ENCODE measurements at places on chromosomes 4 and X. TPM values are rescaled to one million over a fixed set of nuclear protein-coding genes. Genes with fewer than 3 reads are reported as not detected.

GRCh38 chrX:118383120-118383519 lies 37.2 kb downstream of the WDR44 start:
- DNase-seq = no peak

GRCh38 chr4:139734875-139735380 lies 69.3 kb downstream of the MGST2 start:
- DNase-seq = peak; percentile 88

- DNase-seq = no peak
Observed at GRCh38 chr4:70515367-70516250, 2.8 kb upstream of the AMTN start.

SRPX2 gene
- total RNA-seq = 5.1 TPM

DNA sequence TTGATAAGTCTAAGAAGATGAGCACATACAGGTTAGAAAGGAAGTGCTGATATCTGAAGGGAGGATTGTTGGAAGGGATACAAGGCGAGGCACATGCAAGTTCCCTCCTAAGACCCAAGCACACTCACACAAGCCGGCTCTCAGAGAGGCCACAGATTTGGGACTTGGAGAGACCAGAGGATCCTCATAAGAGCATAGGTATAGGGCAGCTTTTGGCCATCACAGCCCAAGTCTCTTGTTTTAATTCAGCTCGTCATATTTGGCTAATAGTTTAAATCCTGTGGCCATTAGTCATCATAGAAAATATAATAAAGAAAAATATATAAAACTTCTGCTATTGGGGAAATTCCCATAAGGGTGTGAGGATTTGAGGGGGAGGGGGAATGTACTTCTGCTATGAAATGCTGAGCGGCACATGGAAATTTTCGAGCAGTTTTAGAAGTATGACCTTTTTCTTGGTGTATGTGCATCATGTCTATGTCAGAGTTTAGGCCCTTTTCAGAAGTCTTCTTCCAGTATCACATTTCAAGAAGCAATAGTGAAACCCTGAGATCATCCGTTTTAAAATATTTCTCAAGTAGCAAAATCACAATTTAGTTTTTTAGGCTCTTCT lies 97.7 kb downstream of the NFKB1 start:
- no peak for DNase-seq

LRIT3 gene
- 0.27 TPM for total RNA-seq

GRCh38 chr4:25310803-25311166 lies 1.8 kb upstream of the ZCCHC4 start:
- DNase-seq = no peak

TSPAN7 gene
- total RNA-seq = 11.4 TPM

DNA sequence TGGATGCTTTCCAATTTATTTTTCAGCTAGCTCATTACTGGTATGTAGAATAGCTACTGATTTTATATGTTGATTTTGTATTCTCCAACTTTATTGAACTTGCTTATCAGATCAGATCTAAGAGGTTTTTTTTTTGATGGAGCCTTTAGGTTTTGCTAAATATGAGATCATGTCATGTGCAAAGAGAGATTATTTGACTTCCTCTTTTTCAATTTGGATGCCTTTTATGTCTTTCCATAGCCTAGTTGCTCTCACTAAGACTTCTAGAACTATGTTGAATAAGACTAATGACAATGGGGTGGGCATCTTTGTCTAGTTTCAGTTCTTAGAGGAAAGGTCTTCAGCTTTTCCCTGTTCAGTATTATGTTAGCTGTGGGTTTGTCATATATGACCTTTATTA lies 11.7 kb downstream of the MAGEE1 start:
- no peak for DNase-seq

GRCh38 chrX:106955004-106955772 lies 35.0 kb downstream of the CLDN2 start:
- no peak for DNase-seq

DNA sequence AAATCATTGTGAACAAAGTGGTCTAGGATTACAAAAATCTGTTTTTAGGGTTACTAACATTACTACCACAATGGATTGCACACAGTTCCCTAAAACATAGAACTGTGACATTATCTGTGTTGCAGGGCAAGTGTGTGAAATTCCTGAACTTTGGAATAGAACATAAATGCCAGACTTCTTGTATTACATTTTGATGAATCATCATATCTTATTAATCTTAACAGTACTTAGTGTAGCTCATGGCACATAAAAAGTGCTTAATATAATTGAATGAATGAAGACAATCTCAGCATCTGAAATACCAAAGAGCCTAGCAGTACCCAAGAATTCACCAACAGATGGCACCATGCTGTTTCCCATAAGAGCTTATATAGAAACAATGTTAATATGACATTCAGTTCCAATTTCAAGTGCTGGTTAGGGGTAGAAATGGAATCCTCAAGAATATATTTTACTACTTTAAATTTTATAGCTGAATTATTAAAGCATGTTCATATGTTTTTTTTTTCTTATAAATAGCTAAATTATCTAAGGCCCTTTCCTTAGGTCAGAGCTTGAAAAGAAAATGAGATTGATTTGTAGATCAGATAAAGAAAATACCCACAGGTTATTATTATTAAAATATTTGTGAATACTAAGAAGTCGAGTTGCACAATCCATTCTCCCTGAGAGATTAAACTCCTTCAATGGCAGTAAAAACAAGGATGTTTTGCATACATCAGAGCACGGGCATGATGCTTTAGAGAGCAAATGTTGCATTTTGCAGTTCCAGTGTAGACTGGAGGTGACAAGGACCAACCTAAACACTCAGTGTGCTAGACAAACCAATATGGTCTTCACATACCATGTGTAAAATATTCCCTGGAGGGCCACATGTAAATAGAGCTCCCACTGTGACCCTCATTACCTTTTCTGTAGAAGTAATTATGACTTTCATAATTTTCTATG lies 25.7 kb upstream of the SHISA3 start:
- no peak for DNase-seq

GRCh38 chr4:174437749-174438148 lies 84.5 kb downstream of the HPGD start:
- no peak for DNase-seq

DNA sequence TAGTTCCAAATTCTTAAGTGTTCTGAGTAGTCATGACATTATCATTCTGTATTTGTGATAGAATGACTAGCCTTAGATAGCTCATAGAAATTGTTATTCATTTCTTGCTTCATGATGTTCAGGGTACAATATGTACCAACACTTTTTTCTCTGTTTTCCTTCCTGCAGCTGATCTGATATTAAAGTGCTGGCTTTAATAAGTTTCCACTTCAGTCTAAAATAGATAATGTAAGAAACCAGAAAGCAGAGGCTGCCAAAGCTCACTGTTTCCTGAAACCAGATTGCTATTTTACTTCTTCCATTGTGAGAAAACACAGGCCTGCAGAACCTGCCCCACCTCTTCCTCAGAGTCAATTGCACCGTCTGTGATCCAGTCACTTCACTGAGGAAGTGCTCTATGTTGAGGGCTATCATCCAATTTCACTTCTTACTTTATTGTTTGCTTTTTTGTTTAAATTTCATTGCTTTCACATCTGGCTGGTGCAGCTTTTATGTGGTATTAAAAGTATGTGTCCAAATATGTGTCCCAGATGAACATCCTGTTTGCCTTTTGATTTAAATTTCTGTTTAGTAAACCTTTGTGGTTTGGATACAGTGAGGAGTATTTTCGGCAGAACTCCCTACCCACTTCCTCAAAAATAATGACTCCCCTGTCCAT lies 652.1 kb downstream of the ANKRD50 start:
- peak; percentile 49 for DNase-seq

DNA sequence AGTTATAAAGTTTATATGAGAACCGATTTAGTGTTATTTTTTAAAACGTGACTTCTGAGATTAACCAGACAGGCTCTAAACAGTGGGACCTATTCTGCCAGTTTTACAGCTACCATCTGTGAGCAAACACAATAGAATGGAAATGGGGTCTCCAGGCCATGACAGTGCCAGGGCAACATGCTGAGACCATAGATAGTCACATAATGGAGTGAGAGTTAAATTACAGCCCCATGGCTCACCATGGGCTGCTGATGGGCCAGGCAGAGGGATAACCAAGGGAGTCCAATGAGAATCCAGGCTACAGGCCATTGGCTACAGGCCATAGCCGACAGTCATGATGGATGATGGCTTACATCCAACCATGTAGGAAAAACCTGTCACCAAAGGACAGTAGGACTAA lies 183.5 kb upstream of the NDP start:
- no peak for DNase-seq

- no peak for DNase-seq
Observed at GRCh38 chr4:79597266-79597665, 189.2 kb upstream of the GK2 start.

DNA sequence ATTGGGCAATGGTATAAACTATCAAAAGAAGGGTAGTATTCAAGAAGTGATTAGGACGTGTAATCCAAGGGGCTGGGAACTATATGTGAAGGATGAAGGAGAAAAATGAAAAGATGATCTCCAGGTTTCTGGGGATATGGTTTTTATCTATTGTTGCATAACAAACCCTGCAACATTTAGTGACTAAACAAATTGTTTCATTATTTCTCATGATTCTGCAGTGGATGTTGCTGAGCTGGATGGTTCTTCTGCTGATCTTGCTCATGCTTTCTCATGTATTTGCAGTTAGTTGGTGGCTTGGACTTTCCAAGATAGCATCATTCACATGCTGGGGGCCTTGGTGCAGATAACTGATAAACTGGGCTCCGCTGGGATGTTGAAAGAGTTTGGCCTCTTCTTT lies 29.1 kb downstream of the PHOX2B start:
- no peak for DNase-seq

DNA sequence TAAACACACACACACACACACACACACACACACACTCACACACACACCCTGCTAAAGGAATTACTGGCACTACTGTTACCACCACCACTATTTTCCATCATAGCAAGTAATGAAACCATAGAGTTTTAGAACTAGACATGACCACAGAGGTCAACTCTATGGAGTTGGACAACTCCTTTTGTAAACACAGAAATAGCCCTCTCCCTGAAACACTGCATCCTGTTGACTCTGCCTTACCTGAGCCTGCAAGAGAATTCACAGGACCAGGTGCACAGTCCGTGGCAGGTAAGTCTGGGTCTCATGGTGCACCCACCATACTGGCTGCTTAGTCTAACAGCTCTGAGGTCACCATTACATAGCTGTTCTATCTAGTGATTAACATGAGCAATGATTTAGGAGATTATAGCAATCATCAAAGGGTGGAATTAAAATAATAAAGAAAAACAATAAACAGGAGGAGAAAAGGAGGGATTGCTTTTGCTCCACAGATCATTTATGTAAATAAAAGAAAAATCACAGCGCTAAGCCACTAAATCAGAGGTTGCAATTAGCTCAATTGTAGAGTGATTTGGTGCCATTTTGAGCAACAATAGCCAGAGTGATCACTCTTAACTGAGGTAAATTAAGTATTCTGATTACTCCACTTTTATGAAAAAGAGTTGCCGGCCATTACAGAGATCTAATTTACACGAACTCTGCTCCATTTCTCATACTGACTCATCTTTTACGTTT lies 340.0 kb upstream of the RASGEF1B start:
- DNase-seq = no peak

DNA sequence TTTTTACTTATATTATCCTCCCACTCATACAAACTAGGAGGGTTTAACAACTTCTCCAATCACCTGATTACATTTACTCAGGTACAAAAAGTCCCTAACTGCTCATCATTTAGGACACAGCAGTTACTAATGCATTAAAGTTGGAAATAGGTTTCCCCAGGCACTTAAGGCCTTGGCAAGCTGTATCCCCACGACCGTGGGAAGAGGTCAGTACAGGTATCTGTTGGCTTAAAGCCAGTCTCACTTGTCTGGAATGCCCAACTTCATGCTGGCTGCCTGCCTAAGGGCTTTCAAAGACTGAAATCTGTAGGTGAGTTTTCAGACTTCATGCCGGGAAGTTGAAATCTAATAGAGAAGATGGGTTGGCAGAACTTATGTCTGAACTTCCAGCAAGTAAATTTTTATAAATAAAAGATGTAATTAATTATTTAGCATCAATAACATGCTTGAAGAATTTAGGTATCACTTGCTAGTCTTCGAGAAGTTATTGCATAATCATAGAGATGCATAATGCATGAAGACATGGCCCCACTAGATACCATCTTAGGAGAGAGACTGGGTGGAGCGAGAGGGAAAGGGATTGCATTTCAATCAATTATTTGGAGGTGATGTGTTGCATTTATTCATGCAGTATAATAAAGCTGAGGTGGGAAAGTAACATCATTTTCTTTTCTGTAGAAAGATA lies 54.2 kb downstream of the SCD5 start:
- peak; percentile 15 for DNase-seq

DNA sequence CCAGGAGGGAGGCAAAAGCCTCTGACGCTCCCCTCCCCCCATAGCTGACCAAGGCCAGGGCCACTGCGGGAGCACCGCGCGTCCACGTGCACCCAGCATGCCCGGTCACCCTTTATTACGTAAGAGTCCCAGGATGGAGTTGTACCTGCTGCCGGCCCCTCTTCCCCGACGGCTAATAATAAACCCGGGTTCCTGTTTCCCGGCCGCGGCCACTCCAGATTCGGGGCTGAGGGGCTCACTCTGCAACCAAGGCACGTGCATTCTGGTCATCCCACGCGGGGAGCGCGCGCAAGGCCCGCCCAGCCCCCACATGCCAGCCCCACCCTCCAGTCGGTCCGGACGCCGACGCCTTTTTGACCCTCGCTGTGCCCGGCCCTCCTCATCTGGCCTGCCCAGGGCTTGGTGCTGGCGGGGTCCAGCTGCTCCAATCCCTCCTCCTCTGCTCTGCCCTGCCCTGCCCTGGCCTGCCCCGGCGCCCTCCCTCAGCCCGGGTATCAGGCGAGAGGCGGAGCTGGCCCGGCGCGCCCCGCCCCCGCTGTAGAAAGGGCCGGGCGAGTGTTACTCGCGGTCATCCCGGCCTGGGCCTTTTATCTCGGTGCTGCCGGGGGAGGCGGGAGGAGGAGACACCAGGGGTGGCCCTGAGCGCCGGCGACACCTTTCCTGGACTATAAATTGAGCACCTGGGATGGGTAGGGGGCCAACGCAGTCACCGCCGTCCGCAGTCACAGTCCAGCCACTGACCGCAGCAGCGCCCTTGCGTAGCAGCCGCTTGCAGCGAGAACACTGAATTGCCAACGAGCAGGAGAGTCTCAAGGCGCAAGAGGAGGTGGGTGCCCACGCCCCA lies 2.6 kb downstream of the MID1IP1 start:
- DNase-seq = peak; percentile 68

- no peak for DNase-seq
Observed at GRCh38 chr4:34972189-34972588, 1272.1 kb downstream of the ARAP2 start.

GRCh38 chr4:187176261-187176910 lies 452.7 kb upstream of the FAT1 start:
- DNase-seq = no peak

GRCh38 chr4:6332042-6332668 lies 62.5 kb downstream of the WFS1 start:
- no peak for DNase-seq

SAGE1 gene
- total RNA-seq = 1.8 TPM

MXRA5 gene
- 13.1 TPM for total RNA-seq

MBTPS2 gene
- total RNA-seq = 14.0 TPM

DNA sequence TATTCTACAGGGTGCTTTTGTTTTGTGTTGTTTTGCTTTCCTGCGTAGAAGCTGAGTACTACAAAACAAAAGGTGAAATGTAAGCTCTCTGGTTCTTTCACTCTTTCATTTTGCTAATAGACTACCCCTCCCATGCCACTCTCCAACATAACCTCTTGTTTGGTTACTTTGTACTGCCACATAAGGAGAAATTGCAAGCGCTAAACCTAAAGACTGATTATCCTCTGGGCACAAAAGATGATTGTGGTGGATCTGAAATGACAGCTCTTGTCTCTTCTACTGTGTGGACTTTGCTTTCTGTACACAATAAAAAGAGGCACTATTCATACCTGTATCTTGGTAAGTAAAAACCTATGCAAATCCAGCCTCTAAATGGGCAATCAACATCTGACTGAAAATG lies 5.3 kb downstream of the MBNL3 start:
- no peak for DNase-seq

- no peak for DNase-seq
Observed at GRCh38 chrX:93420525-93421082, 252.8 kb downstream of the NAP1L3 start.
